ENCODE measurements at places on chromosomes 5 and 9. TPM values are rescaled to one million over a fixed set of nuclear protein-coding genes. Genes with fewer than 3 reads are reported as not detected.

The PCDHA6 gene
- not detected for total RNA-seq

The SLC27A6 gene
- total RNA-seq = not detected

DNA sequence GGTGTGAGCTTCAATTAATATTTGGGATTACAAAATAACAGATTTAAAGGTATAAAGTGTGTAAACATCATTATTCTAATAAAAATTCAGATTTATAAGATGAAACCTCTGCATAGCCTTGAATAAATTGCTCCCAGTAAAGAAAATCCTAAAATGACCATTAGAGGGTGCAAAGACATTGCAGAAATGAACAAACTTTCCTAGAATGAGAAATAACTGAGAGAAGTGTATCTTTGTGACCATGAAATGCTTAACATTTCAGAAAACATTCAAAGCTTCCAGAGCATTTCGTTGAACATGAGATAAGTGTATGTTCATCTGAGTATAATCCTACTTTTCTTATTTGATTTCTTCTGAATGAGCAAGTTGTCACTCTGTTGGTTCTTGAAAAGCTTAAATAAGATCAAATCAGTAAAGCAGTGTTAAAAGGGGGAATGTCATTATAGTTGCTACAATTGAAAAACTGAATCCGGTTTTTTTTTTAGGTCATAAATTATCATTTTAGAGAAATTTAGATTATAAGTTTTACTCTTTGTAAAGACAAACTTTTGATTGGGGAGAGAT is 24.7 kb upstream of the NUDT12 start:
- no peak overlapping the region for H3K27ac ChIP-seq
- H3K4me3 ChIP-seq = no peak overlapping the region
- no peaks in the 10 kb centered on the region for H3K27me3 ChIP-seq
- DNase-seq = no peak

- H3K4me3 ChIP-seq = peak overlapping the region; percentile 75
- no peaks in the 10 kb centered on the region for H3K27me3 ChIP-seq
- peak overlapping the region; percentile 92 for H3K27ac ChIP-seq
- peak; percentile 21 for DNase-seq
- H3K4me1 ChIP-seq = peaks cover 91% of the 10 kb centered on the region
Observed at GRCh38 chr9:92964607-92965060, 17.3 kb downstream of the FGD3 start.

GRCh38 chr5:127943061-127943371 is 140.6 kb upstream of the SLC12A2 start:
- no peak for DNase-seq
- no peak overlapping the region for H3K27ac ChIP-seq
- no peaks in the 10 kb centered on the region for H3K36me3 ChIP-seq
- H3K27me3 ChIP-seq = no peaks in the 10 kb centered on the region
- H3K4me3 ChIP-seq = no peak overlapping the region
- H3K4me1 ChIP-seq = no peaks in the 10 kb centered on the region

GRCh38 chr9:132673355-132673754 is 3.1 kb downstream of the GTF3C4 start:
- no peaks in the 10 kb centered on the region for H3K27me3 ChIP-seq
- H3K4me3 ChIP-seq = no peak overlapping the region
- peaks cover 18% of the 10 kb centered on the region for H3K4me1 ChIP-seq
- H3K27ac ChIP-seq = no peak overlapping the region

All from T-cell (primary cell).